Aortic smooth muscle cell (primary cell): ENCODE measurements at places on chromosomes 2 and 18. TPM values are rescaled to one million over a fixed set of nuclear protein-coding genes. Genes with fewer than 3 reads are reported as not detected.

The IL1RN gene
- not detected in 2 replicates for total RNA-seq

The DLX1 gene
- total RNA-seq: 0.53 and 0.62 TPM in 2 replicates

The COLEC12 gene
- 21.6 and 24.0 TPM in 2 replicates for total RNA-seq

The GPR148 gene
- total RNA-seq: not detected in 2 replicates

The ERFE gene
- 0.92 and 0.99 TPM in 2 replicates for total RNA-seq

The VAMP5 gene
- total RNA-seq: 42.4 and 71.1 TPM in 2 replicates

The HOXD12 gene
- not detected in 2 replicates for total RNA-seq

The RHBDD1 gene
- total RNA-seq: 16.4 and 22.6 TPM in 2 replicates

The KATNAL2 gene
- 3.4 and 4.1 TPM in 2 replicates for total RNA-seq

The SPC25 gene
- total RNA-seq: 3.9 and 5.7 TPM in 2 replicates

The GKN2 gene
- not detected in 2 replicates for total RNA-seq

The C2orf78 gene
- total RNA-seq: not detected in 2 replicates

The EXOC6B gene
- 30.5 and 31.2 TPM in 2 replicates for total RNA-seq

The MTLN gene
- total RNA-seq: 46.4 and 103 TPM in 2 replicates

The IL36G gene
- not detected in 2 replicates for total RNA-seq

The CPO gene
- total RNA-seq: 0.12 and 0.13 TPM in 2 replicates

The CELF4 gene
- total RNA-seq: under 0.01 and 0.40 TPM in 2 replicates

The TCF7L1 gene
- 2.0 and 4.6 TPM in 2 replicates for total RNA-seq

The PDE11A gene
- under 0.01 and 0.13 TPM in 2 replicates for total RNA-seq

The LIMS2 gene
- total RNA-seq: 3.0 and 8.3 TPM in 2 replicates

The ABI2 gene
- 30.0 and 30.1 TPM in 2 replicates for total RNA-seq

The TGIF1 gene
- total RNA-seq: 62.9 and 73.6 TPM in 2 replicates

The GRP gene
- not detected in 2 replicates for total RNA-seq

The CD8B2 gene
- total RNA-seq: not detected in 2 replicates

The TMEM37 gene
- total RNA-seq: 0.13 TPM in 1 of 2 replicates, not detected in the other
